Glomerular endothelial cell (primary cell): ENCODE measurements at places on chromosomes 3 and 15.

DNA sequence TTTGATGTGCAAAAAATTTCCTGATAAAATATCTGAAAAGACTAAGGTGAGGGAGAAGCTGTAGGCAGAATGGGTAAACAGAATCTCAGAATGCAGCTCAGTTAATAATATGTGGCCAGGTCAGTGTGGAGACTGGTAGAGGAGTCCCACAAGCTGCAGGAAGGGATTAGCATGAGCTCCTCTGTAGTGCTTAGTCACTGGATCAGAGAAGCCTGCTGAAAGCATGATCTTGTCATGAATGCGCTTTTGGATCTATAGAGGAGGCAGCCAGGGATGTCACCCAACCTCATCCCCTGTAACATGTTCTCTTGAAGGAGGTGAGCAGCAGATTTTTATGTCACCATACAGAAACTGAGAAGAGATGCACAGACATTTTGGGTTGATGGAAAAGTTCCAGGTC, 1035.3 kb upstream of the GBE1 start:
- no peak for DNase-seq

DNA sequence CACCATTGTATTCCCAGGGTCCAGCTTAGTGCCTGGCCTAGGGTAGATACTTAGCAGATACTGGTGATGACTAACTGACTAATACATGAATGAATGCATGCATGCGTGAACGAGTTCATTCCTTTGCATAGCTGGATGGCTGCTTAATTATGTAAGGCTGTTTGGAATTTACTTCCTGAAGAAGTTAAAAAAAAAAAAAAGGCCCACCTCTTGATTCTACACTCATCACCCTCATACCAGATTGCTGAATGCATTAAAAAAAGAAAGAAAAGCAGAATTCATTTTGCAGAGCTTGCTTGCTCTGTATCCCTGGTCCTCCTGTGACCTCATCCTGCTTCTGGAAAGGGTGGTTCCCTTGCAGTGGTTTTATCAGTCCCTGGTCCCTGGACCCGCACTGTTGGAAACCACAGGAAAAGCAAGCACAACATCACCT, 277.6 kb upstream of the CFAP20DC start:
- DNase-seq: no peak

GRCh38 chr15:91413142-91413541, 313.1 kb downstream of the SV2B start:
- DNase-seq: no peak

DNA sequence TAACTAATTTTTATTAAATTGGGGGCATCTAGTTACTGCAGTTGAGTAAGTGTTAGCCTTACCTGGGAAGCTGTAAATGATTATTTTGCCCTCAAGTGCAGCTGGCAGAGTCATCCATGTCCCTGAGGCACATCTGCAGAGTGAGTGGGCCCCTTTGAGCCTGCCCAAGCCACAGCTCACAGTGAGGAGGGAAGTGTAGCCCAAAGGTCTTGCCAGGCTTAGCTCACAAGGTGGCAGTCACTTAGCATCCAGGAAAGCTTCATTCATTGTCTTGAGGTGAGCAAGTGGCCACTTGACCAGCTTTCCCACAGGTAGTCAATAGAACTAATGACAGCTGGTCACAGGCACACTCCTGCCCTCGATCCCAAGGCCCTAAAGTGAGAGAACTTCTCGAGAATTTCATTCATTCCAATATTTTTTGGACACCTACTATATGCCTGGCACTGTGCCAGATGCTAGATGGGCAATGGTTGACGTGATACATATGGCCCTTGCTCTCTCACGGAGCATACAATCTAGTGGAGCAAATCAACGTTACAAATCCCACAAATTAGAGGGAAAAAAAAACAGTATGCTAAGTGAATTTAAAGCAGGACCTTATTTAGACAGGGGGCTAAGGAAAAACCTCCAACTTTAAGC, 163.3 kb upstream of the IL12A start:
- no peak for DNase-seq

DNA sequence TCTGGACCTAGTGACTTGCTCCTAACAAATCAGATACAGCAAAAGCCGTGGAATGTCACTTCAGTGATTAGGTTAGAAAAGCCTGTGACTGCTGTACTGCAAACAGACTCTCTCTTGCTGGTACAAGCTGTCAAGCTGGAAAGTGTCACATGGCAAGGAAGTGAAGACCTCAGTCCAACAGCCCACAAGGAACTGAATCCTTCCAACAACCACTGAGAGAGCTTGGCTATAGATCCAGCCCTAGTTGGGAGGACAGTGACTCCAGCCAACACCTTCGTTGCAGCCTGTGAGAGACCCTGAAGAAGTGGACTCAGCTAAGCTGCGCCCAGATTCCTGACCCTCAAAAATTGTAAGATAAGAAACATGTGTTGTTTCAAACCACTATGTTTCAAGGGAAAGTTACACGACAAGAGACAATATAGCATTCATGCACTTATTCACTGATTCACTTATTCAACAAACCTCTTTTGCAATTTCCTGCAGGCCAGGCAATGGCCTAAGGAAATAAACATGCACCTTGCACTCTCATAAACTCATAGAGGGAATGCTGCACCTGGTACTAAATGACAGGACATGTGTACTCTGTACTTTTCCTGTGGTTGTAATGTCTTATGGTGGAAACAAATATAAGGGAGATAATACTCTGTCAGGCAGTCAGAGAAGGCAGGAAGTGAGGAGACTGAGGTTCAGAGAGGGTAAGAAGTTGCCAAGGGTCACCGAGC, 142.9 kb downstream of the CADPS start:
- no peak for DNase-seq

GRCh38 chr15:64019764-64020163, 26.5 kb downstream of the DAPK2 start:
- DNase-seq: no peak

GRCh38 chr15:45796433-45796832, 161.6 kb downstream of the SQOR start:
- no peak for DNase-seq

DNA sequence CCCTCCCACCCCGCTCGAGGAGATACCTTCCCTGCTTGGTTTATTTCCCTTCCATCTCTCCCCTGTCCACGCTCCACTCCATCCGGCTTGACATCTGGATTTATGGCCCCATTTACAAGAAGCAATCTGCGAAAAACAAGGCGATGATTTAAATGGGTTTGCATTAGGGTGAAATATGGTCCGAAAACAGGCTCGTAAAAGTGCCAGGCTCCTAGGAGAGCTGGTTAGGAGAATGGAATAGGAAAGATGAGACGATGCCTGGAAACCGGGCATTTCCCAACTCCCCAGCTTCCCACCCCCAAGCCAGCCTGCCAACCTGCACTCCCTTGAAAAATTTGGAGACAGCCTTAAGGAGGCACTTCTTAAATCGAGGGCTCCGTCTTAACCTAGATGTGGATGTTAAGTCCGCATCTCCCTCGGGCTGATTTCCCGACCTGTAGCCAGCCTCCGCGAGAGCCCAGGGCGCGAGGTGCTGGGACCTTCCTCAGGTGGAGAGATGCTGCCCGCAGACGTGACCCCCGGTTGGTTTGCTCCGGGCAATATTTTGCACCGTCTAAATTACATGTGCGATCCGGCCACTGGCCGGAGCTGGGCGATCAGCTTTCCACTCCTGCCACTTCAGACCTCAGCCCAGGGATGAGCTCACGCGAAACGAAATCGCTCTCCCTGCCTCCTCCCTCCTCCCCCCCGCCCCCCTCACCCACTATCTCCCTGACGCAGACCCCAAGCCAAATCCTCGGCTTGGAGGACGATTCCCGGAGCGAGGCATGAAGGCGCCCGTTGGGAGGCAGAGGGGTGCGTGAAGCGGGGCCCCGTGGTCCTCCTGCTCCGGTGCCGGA, 1.3 kb downstream of the GRM7 start:
- DNase-seq: no peak

GRCh38 chr3:126053949-126054569, 29.9 kb downstream of the SLC41A3 start:
- DNase-seq: no peak

DNA sequence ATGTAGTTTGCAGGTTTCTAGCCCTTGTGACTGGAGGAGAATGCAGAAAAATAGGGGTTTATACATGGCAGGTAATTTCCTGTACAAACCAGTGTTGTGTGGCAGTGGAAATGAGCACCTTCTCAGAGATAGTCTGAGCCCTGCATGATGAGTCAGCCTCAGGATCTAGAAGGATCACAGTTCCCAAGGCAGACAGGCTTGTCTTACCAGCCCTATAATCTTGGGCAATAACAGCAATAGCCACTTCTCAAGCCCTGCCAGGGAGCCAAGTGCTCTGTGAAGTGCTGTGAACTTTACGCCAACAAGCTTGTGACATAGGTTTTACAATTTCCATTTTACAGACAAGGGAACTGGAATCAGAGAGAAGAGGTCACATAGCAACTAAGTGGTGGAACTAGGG, 89.4 kb downstream of the CD47 start:
- no peak for DNase-seq

GRCh38 chr3:52076896-52077780, 20.8 kb upstream of the DUSP7 start:
- no peak for DNase-seq

- no peak for DNase-seq
Observed at GRCh38 chr3:195384952-195385351, 57.9 kb downstream of the ACAP2 start.

DNA sequence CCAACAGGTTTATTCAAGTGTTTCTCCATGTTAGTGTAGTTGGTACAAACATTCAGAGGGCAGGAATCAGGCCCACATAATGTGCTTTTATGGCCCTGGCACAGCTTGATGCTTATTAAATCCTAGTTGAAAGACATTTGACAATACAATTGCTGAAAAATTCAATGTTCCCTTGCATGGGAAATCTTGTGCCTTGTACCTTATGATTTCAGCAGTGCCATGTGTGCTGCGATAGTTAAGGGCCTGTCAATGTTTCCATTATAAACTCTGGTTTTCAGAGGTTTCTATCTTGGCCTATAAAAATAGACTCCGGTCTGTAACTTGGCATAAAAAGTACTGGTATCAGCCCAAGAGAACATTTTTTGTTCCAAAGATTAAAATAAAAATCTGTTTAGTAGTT, 207.2 kb downstream of the TBC1D5 start:
- no peak for DNase-seq

- DNase-seq: no peak
Observed at GRCh38 chr3:55692957-55693558, 206.0 kb upstream of the WNT5A start.

- DNase-seq: no peak
Observed at GRCh38 chr3:107679921-107680320, 157.2 kb downstream of the BBX start.

- DNase-seq: no peak
Observed at GRCh38 chr3:175338775-175339535, 479.8 kb downstream of the NAALADL2 start.

DNA sequence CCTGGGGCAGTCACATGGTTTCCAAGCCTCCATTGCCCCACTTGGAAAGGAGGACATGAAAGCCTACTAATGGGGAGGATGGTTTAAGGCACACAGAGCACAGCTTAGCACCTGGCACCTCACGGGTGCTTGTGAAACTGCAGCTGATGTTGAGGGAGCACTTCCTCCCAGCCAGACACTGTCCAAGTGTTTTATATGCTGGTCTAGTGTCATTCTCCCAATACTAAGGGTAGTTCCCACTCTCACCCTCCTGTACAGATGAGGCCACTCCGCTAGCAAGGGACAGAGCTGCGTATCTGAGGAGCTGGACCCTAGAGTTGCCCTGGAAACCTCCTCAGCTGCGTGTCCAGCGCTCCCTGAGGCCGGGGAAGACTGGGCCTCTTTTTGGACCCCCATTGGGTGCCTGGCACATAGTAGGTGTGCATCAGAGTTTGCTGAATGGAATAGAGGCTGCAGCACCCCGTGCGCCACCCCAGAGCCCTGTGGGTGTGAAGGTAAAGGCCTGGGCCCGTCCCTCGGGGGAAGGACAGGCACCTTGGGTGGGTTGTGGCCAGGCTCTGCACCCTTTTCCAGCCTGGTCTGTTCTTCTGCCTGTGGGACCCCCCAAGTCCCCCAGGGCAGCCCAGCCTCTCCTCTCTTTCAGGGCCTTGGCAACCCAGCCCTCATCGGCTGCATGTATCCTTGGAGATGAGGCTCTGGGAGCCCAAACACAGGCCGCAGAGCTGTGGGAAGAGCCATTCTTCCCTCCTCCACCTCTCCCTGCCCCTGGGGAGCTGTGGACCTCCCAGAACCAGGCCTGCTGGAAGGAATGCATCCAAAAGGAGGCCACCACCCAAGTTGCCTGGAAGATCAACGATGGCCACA, 31.3 kb downstream of the DNASE1L3 start:
- DNase-seq: no peak

DNA sequence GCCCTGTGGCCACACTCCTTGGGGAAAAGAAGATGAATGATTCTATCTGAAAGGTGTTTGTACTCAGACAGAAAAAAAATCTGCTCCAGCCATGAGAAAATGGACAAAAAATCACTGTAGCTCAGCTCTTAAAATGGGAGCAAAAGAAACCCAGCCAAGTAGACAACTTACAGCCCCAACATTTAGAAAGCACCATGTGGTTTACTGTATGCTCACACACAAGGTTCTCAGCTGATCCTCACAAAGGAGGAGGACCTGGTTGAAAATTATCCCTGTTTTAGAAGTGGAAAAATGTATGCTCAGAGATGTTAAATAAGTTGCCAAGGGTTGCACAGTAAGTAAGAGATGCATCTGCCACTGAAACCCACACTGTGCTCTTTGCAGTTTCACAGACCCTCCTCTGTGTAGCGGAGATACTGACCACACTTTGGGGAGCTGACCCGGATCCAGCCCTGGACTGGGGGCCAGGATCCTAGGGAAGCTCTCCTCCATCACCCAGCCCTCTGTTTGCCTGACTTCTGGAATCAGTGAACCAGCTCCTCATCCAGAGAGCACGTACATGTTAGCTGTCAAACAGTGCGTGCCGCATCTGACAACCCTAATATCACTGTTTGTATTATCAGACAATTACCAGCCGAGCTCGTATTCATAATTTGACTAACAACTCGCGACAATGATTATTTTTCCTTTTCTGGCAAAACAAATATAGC, 32.7 kb upstream of the TPRG1 start:
- DNase-seq: no peak

DNA sequence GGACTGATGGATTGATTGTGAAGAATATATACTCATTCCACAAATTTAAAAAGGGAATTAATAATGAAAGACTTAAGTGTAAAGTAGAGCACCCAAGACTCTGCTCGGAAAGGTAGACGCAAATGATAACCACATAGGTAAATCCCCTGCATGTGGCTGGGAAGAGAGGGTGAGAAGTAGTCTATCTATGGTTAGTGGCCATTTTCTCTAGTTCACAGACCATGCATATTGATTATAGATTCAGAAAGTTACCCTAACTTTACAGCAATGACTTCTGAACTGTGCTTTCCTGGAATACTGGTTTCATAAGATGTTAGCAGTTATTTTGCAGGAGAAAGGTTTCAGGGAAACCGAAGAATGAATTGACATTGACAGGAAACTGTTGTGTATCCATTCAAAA, 51.7 kb downstream of the CASR start:
- no peak for DNase-seq

GRCh38 chr3:83513677-83514076, 1445.1 kb upstream of the CADM2 start:
- no peak for DNase-seq

DNA sequence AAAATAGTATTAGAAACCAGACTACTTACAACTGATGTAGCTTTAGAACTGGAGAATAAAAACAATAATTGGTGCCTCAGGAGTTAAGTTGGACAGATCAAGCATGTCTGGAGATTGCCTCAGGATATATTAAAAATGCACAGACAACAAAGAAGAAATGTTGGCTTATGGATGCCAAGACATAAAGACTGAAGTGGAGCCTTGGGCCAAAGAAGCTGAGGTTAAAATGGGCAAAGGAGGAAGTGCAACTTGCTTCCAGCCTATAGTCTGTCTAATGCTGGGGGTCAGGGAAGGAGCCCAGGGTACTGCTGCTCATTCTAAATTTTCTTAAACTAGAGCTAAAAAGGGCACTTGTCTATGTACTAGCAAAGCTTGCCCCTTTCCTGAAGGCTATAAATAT, 77.5 kb downstream of the ESYT3 start:
- DNase-seq: no peak
